Heart left ventricle (tissue), 16 donors: ENCODE measurements at places on chromosomes 6 and 20. TPM values are rescaled to one million over a fixed set of nuclear protein-coding genes. Genes with fewer than 3 reads are reported as not detected.

TRIM40 gene
- not detected for total RNA-seq

DNA sequence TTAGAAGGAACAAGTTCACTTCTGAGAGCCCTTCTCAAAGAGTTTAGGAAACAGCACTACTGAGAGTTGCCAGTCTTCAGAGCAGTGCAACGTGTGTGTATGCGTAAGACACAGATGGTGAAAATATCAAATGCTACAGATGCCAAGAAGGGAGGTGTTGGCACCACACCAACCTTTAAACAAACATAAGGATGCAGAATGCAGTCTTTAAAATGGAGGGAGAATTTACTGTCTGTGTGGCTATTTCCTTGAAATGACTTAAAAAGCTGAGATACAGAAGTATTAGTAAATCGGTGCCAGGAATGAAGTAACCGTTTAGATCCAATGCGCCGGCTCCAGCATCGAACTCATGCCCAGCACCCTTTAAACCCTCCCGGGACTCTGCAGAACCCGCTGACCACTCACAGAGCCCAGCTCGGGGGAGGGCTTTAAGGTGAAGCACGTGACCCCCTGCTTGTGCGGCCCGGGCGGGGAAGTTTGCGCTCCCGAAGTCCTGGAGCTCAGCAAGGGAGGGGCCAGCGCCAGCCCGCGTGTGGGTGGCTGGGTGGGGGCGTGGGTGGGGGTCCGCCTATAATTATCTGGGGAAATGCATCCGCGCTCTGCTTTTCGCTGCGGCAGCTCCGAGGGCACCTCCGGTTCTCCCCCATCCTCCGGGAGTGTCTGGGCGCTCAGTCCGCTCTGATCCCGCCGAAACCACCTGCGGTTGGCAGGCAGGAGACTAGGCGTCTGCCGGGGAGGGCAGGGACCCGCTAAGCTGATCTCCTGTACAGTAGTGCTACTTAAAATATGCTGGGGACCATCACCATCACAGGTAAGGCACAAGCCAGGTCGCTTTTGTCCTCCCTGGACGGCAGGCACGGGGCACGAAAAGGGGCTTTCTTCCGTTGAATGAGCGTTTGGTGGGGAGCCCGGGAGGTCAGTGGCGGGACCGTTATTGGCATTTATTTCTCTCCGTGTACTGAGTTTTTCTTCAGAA is 66.0 kb downstream of the ZBTB2 start:
- peak overlapping the region; percentile 65 for H3K4me3 ChIP-seq
- H3K27me3 ChIP-seq = peaks cover 13% of the 10 kb centered on the region
- DNase-seq = peak; percentile 73
- H3K4me1 ChIP-seq = peaks cover 30% of the 10 kb centered on the region

DNA sequence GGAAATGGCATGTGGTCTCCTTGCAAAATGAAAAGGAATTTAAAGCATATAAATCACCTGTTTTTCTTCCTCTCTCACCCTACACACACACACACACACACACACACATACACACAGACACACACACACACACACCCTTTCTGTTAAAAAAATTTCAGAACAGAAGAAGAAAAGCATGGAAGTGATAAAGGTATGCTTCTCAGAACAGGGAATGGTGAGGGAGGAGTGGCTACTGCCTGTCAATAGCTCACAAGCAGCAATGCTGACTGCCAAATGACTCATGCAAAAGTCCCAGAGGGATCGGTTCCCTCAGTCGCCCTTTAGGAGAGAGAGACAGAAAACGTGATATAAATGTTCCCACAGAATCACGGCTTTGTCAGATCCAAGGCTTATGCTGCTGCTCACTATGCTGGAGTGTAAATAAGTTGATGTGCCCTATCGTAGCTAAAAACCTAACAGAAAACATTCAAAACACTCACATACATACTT is 102.6 kb downstream of the IBTK start:
- H3K27ac ChIP-seq = peak overlapping the region; percentile 86
- no peaks in the 10 kb centered on the region for H3K4me1 ChIP-seq
- DNase-seq = peak; percentile 77
- H3K27me3 ChIP-seq = no peaks in the 10 kb centered on the region
- H3K4me3 ChIP-seq = no peak overlapping the region
- no peaks in the 10 kb centered on the region for H3K36me3 ChIP-seq

- H3K4me1 ChIP-seq = no peaks in the 10 kb centered on the region
- no peaks in the 10 kb centered on the region for H3K27me3 ChIP-seq
- no peaks in the 10 kb centered on the region for H3K36me3 ChIP-seq
- H3K4me3 ChIP-seq = no peak overlapping the region
- no peak for DNase-seq
Measured at GRCh38 chr20:24765316-24766142, 183.5 kb upstream of the CST7 start.

GRCh38 chr20:25344634-25345033 is 46.0 kb downstream of the ABHD12 start:
- H3K27me3 ChIP-seq = no peaks in the 10 kb centered on the region
- no peaks in the 10 kb centered on the region for H3K36me3 ChIP-seq
- H3K4me1 ChIP-seq = no peaks in the 10 kb centered on the region
- no peak overlapping the region for H3K27ac ChIP-seq

DNA sequence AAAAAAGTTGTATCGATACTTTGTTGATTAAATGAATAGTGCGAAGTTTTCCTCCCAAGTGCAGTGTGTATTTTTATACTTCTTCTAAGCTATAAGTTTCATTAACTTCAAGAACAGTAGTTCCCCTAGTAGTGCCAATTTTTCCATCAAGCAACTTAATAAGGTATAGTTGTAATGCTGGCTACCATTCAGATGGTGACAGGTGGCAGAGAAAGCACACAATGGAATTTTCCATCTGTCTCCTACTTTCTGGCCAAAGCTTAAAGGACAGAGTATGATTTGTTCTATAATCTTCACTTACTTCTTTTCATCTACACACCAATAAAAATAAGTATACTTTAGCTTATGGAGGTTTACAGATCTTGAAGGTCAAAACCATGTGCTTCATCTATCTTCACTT is 431.1 kb downstream of the NKAIN2 start:
- no peaks in the 10 kb centered on the region for H3K4me1 ChIP-seq
- no peak overlapping the region for H3K4me3 ChIP-seq
- H3K27ac ChIP-seq = no peak overlapping the region

GRCh38 chr6:167532410-167533288 is 207.8 kb downstream of the TTLL2 start:
- no peaks in the 10 kb centered on the region for H3K4me1 ChIP-seq
- no peak overlapping the region for H3K4me3 ChIP-seq
- DNase-seq = no peak
- no peak overlapping the region for H3K27ac ChIP-seq
- no peaks in the 10 kb centered on the region for H3K27me3 ChIP-seq

DNA sequence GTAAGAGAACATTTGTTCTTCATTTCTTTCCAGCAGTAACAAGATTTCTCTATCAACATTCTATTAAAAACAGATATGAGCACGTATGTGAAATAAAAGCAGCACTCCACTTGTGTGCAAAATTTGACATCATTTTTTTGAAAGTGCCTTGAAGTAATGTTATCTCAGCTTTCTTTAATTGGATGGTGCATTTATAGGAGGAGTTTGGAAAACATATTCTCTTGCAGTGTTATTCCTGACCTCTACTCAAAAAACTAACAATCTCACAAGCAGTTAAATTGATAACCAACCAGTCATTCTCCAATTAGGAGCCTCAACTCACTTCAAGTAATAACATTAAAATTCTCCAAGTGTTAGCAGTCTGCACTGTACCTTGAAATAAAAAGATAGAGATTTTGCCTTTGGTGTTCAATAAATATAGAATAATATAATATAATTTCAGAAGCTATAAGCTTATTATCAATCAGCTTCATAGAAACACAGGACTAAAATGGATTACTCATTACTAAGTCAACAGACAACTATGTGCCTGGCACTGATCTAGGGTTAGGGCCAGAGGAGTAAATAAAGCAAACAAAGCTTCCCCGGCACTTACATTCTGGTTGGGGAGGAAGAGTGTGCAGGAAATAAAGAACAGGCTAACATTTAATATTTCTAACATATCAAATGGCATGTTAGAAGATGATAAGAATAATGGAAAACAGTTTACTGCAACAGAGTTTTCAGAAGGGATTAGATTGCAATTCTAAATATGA is 149.0 kb upstream of the SGK1 start:
- DNase-seq = no peak
- H3K36me3 ChIP-seq = no peaks in the 10 kb centered on the region
- no peak overlapping the region for H3K4me3 ChIP-seq
- H3K27me3 ChIP-seq = no peaks in the 10 kb centered on the region

DNA sequence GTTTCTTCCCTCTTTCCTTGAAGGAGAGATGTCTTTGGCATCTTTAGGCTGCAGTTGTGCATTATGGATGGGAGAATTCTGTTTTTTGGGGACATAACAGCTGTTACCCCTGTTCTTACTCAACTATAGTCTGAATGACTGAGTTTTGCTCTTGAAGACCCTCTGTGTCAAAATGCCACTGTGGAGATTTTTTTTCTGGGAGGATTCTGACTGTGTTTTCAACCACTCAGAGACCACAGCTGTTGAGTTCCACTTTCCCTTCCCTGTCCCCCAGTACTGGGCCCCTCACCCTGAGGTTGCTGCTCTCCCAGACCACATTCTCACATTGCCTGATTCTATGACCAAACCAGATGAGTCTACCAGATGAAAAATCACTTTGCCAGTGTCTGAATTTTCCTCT is 48.1 kb downstream of the NKX2-2 start:
- H3K27me3 ChIP-seq = no peaks in the 10 kb centered on the region
- no peak overlapping the region for H3K4me3 ChIP-seq
- no peak overlapping the region for H3K27ac ChIP-seq
- no peaks in the 10 kb centered on the region for H3K36me3 ChIP-seq
- DNase-seq = no peak

GRCh38 chr6:4420160-4420865 is 284.9 kb upstream of the ECI2 start:
- no peak for DNase-seq
- H3K4me3 ChIP-seq = no peak overlapping the region
- no peaks in the 10 kb centered on the region for H3K27me3 ChIP-seq
- H3K36me3 ChIP-seq = no peaks in the 10 kb centered on the region
- no peaks in the 10 kb centered on the region for H3K4me1 ChIP-seq
- H3K27ac ChIP-seq = no peak overlapping the region

GRCh38 chr20:50678169-50678898 is 13.0 kb downstream of the RIPOR3 start:
- H3K4me3 ChIP-seq = no peak overlapping the region
- no peaks in the 10 kb centered on the region for H3K36me3 ChIP-seq
- H3K4me1 ChIP-seq = peaks cover 6% of the 10 kb centered on the region
- DNase-seq = no peak

DNA sequence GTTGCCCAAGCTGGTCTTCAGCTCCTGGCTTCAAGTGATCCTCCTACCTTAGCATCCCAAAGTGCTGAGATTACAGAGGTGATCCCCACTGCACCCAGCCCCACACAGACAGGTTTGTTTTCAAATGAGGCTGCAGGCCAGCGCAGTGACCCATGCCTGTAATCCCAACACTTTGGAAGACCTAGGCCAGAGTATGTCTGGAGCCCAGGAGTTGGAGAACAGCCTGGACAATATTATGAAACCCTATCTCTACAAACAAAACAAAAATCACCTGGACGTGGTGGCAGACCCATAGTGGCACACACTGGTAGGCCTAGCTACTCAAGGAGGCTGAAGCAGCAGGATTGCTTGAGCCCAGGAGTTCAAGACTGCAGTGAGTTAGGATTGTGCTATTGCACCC is 8.0 kb upstream of the HMGN4 start:
- DNase-seq = no peak
- no peak overlapping the region for H3K4me3 ChIP-seq
- no peaks in the 10 kb centered on the region for H3K4me1 ChIP-seq
- no peak overlapping the region for H3K27ac ChIP-seq

PRDM13 gene
- total RNA-seq = not detected

SLC17A4 gene
- not detected for total RNA-seq

BPIFB4 gene
- not detected for total RNA-seq

GRCh38 chr6:136740050-136740974 is 52.0 kb downstream of the MAP3K5 start:
- no peaks in the 10 kb centered on the region for H3K27me3 ChIP-seq
- H3K4me1 ChIP-seq = peaks cover 53% of the 10 kb centered on the region
- DNase-seq = no peak
- no peak overlapping the region for H3K4me3 ChIP-seq
- H3K27ac ChIP-seq = peak overlapping the region; percentile 47
- no peaks in the 10 kb centered on the region for H3K36me3 ChIP-seq

ACTL10 gene
- 0.42 TPM for total RNA-seq

NPBWR2 gene
- total RNA-seq = not detected

DNA sequence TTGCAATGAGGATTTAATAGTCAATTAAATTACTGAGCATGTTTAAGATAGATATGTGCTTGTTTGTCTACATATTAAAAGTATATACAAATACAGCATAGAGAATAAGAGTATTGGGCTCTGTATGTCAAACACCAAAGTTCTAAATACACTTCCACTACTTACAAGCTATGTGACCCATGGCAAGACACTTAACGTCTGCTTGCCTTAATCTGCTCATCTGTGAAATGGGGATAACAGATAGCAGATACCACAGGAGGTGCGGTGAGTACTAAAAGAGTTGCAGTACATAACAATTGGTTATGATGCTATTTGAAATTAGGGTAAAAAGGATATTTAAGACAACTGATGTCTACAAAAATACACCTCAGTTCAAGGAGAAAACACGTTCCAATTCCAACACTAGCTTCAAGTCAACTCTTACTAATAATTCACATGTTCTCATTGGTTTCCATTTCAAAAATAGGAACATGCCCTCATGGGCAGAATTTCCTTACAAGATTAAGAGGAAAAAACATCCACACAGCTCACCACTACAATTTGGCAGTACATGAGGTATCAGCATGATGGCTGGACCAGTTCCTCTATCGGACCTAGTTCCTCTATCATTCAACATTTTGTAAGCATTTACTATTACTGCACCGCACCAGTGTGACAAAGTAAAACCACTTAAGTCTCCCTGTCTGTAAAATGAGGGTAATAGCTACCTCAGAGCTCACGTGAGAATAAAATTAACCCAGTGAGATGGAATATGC is 101.1 kb downstream of the SMLR1 start:
- no peaks in the 10 kb centered on the region for H3K4me1 ChIP-seq
- peaks cover 14% of the 10 kb centered on the region for H3K36me3 ChIP-seq
- no peaks in the 10 kb centered on the region for H3K27me3 ChIP-seq
- H3K4me3 ChIP-seq = no peak overlapping the region
- DNase-seq = no peak

GRCh38 chr6:41824571-41825569 is 37.4 kb downstream of the TOMM6 start:
- H3K36me3 ChIP-seq = no peaks in the 10 kb centered on the region
- H3K4me1 ChIP-seq = no peaks in the 10 kb centered on the region
- DNase-seq = no peak

OLIG3 gene
- total RNA-seq = not detected

GRCh38 chr6:98779618-98780017 is 54.8 kb upstream of the POU3F2 start:
- no peak overlapping the region for H3K27ac ChIP-seq
- H3K4me3 ChIP-seq = no peak overlapping the region
- no peaks in the 10 kb centered on the region for H3K36me3 ChIP-seq
- H3K27me3 ChIP-seq = no peaks in the 10 kb centered on the region
- no peaks in the 10 kb centered on the region for H3K4me1 ChIP-seq

- no peaks in the 10 kb centered on the region for H3K4me1 ChIP-seq
- H3K4me3 ChIP-seq = no peak overlapping the region
- DNase-seq = no peak
- H3K36me3 ChIP-seq = no peaks in the 10 kb centered on the region
Measured at GRCh38 chr6:158832026-158832425, 12.9 kb upstream of the EZR start.

GRCh38 chr20:62804021-62804626 is 511 bp upstream of the OGFR start:
- H3K4me3 ChIP-seq = peak overlapping the region; percentile 75
- peak overlapping the region; percentile 82 for H3K27ac ChIP-seq
- peaks cover 2% of the 10 kb centered on the region for H3K36me3 ChIP-seq
- no peaks in the 10 kb centered on the region for H3K27me3 ChIP-seq
